T-helper 1 cell (primary cell): ENCODE measurements at places on chromosomes 1 and 21.

DNA sequence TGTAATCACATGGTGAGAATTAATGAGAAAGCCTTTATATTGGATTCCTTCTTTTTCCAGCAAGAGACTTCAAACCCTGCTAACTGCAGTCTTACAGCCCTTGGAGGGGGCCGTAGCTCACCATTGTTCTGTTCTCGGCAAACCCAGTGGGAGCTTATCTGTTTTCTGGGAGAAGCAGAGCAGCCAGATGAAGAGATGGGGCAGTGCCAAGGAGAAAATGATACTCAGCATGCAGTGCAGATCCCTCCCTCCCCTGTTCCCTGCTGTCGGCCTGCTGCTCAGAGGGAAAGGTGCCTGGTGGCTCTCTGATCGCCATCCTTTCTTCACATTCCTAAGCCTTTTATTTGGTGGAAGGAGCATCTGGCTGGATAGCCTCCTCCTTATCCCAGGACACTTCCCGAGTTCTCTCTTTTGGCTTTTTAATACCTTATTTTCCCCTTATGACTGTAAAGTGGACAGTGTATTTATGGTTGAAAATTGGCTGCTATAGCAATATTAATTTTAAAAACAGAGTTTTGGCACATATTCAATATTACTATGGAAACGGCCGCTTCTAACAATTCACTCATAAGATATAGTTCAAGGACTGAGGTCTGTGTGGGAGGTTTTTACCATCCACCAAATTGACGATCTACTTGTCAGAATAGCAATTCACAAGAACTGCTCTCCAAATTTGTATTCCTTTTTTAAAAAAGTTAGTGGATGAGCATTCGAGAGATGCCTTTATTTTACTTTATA is 203.4 kb downstream of the CRB1 start:
- no peak for DNase-seq

GRCh38 chr1:244161236-244161510 is 110.1 kb downstream of the ZBTB18 start:
- DNase-seq, result no peak

- no peak for DNase-seq
These were observed 972 bp upstream of the ENTREP3 start for GRCh38 chr1:155256058-155256852.

GRCh38 chr1:16050328-16050727 is 6.7 kb downstream of the CLCNKB start:
- no peak for DNase-seq

DNA sequence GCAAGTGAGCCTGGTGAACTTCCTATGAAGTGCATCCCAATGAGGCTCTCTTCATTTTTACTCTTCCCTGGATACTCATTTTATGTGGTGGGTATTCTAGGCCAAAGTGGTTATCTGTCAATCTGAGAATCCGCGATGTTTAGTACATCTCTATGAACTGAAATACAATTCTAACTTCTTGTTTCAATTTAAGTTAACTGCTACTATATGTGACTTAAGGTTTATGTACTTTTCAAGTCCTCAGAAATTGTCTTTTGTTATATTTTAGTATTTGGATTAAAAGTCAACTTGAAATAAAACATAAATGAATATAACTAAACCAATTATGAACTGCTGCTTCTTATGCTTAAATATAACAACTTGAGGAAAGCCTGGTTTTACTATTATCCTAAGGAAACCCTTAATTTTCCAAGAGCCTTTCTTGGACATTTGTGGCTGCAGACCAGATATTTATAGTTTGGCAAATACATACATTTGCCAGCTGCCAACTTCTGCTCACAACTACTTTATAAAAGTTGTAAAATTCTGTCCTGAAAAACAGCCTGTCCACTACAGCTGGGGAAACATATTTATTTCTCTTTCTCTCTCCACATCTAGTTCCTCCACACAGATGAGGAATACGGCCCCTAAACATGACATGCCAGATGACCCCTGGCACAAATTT is 60.4 kb downstream of the ENAH start:
- no peak for DNase-seq

DNA sequence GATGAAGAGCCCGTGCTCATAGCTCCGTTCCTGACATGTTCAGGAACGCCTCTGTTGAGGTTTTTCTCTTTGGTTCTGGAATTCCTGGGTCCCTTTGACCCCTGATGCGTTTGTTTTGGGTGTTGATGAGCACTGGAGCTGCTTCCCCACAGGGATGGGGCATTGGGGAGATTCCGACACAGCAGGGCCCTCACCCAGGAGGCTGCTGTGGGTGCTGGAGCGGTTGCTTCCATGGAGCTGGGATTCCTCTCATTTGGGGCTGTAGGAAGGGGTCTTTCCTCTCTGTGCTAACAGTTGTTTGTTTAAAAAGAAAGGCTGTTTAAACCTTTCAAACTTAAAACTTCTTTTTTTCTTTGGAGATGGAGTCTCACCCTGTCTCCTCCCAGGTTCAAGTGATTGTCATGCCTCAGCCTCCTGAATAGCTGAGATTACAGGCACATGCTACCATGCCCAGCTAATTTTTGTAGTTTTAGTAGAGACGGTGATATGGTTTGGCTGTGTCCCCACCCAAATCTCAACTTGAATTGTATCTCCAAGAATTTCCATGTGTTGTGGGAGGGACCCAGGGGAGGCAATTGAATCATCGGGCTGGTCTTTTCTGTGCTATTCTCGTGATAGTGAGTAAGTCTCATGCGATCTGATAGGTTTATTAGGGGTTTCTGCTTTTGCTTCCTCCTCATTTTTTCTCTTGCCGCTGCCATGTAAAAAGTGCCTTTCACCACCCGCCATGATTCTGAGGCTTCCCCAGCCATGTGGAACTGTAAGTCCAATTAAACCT is 48.9 kb downstream of the SKI start:
- no peak for DNase-seq

- no peak for DNase-seq
These were observed 48.4 kb downstream of the SLAMF6 start for GRCh38 chr1:160474392-160475242.

GRCh38 chr1:29032841-29033240 is 90.9 kb downstream of the TMEM200B start:
- DNase-seq, result no peak

GRCh38 chr1:40897513-40897912 is 35.4 kb upstream of the CITED4 start:
- DNase-seq, result no peak

DNA sequence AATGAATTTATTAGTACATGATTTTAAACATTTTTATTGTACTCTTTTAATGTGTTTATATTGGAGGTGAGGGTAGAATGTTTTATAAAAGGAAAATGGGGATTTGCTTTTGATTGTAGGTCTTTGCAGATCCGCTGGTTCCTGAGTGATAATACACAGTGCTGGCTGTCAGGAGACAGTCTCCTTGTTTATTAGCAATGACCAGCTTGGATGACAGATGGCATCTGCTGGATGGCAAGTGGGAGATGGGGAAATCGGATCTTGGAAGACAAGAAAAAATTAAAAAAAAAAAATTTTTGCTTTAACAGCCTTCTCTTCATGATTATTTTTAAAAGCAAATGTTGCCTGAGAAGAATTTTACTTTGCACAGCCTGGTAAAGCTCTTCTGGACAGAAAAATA is 4.4 kb upstream of the PHTF1 start:
- no peak for DNase-seq

DNA sequence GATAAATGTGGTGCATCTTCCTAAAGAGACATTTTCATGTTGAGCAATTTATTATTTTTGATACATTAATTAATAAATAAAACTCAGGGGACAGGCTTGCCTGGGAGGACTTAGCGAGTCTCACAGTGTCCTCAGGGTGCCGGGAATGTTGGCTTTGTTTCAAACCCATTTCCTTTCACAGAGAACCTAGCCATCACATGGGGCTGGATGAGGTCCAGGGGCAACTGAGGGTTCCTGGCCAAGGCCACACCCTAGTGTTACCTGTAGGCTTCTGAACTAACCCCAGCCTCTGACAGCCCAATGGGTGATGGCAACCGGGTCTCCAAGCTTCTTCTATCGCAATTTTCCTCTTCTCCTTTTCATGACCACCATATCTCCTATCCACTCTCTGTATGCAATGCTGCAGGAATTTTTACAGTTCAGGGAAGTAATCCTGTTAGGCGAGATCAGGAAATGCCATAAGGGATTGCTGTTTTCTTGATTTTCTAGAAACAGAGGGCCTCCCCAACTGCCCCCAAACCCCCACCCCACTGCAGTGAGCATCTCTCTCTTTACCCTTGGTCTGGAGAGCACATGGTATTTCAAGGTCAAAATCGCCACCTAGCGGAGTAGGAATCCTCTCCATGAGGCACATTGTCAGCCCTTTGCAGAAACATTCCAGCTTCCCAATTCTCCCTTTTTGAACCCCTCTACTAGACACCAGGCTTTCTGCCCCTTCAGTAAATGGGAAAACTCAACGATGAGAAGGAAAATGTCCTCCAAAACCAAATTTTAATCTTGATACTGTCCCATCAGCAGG is 22.1 kb upstream of the SMYD3 start:
- no peak for DNase-seq

- no peak for DNase-seq
These were observed 113.9 kb downstream of the CLIC6 start for GRCh38 chr21:34782506-34783360.

- DNase-seq, result no peak
These were observed 1518.0 kb downstream of the NCAM2 start for GRCh38 chr21:22516230-22516629.

DNA sequence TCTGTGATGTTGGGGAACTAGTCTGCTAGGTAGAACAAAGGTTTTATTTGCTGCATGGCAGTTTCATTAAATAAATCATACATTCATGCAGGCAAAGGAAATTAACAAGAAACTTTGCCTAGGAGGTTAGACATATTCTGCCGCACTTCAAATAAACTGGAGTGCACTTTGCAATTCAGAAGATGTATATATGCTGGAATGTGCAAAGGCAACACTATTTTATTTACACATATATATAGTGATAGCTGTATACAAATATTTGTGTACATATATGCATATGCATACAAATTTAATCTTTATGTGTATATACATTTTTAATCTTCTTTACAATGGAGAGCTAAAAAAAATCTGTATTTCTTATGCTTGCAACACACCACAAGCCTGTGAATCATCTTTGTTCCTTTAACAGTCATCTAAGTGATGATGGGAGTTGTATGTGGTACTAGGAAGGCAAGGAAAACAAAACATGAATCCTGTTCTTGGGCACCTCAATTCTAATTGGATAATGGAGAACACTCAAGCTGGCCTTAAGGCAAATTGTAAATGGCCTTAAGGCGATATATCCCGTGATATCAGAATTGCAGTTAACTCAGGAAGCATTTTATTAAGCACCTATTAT is 605.8 kb upstream of the CAMK1G start:
- no peak for DNase-seq

DNA sequence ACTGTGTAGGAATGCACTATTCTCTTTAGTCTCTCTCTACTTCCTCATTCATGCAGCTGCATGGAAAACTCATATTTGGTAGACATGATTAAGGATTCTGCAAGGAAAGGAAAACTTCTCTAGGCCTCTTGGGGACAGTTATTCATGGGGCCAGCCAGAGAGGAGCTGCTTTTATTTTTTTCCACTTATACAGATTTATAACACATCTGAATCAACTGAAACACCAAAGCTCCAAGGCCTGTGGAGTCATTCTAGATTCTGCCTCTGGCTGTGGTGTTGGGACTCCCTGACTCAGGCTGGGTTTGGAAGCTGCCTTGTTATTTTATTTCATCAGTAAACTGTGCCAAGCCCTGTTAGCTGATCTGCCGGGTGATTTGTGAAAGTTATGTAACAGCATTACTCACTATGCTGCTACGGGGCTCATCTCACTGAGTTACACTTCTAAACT is 83.9 kb upstream of the EDEM3 start:
- DNase-seq, result no peak

DNA sequence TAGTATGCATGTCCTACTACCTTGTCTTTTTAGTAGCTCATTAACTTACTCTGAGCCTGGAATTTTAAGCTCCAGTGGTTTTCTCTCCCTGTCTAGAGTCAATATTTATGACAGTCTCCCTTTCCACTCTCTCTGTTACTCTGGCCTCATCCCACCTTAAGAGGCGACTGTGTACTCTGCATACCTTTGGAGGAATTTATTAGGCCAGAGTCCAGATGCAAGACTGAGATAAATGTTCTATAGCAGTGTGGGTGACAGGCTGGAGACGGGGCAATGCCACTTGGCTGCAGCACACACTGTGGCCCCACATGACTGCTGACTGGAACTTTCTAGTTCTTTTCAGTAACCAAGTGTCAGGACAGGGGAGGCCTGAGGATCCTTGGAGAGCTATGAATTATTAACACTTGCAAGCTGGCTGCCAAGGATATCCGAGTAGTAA is 4.1 kb upstream of the PDZK1 start:
- DNase-seq, result no peak

DNA sequence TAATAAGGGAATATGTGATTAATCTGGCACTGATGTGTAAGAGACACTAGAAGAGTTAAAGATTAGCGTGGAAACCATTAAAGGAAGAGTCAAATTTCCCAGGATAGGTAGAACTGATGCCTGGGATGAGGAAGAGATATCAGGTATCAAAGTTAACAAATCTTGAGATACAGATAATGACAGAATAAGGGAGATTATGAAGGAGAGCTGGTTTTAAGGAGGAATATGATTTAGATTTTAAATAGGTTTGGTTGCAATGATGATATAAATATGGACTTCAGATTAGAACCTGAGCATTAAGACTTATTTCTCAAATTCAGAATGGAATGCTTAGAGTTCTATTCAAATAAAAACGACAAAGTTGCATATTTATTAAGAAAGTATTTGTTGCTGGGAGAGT is 26.2 kb downstream of the MAGI3 start:
- no peak for DNase-seq

GRCh38 chr21:33985117-33986050 is 69.8 kb upstream of the ATP5PO start:
- DNase-seq, result no peak

GRCh38 chr1:2072109-2072806 is 22.0 kb downstream of the PRKCZ start:
- no peak for DNase-seq

DNA sequence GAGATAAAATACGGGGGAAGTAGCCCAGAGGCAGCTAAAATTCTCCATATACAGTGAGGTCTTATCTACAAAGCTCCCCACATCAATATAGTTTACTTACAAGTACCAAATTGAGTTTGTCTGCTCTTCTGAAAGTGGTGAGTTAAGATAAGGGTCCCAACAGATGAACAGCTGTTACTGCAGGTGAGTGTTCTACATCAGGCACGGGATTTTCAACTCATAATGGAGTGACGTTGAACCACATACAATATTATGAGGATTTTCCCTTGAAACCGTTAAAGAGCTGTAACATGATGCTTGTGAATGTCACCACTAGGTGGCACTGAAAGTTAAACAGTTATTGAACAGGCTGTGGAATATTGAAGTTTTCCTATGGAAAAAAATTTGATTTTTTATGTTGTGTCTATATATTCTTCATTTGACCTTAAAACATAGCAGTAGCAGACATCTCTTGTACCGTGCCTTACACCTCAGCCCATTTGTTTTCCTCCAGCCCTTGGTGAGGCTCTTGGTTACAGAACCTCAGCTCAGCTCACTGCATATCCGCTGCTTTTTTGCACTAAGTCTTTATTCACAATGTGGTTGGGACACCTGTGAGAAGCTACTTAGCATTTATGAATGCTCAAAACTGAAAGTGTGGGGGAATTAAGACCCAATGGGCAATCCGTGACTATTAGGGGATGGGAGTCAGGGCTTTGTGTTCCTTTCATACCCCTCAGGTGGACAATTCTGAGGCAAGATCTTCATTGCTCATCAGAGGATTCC is 23.2 kb downstream of the CD1D start:
- DNase-seq, result no peak

- DNase-seq, result no peak
These were observed 33.3 kb upstream of the SUCO start for GRCh38 chr1:172499636-172500141.
